NCI-H510A treated with DMSO at 0.1 percent for 48 hours (cell line): ENCODE measurements at places on chromosomes 13 and 19.

DNA sequence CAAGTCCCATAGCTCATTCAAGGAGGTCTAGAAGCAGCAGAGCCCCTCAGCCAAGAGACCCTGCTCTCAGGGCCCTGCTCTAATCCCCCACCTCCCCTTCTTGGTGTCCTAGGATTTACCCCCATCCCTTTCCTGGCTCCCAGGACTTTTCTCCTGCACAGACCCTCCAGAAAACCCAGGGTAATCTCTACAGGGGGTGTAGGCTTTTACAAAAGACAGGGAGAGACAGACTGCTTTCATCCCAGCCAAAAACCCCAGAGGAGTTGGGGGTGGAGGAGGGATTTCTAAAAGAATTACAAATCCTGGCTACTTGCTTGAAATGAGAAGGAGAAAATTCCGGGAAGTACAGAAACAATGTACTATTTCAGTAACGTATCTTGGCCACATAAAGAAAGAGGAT, 133.3 kb downstream of the TNFSF13B start:
- DNase-seq: no peak

- no peak for DNase-seq
Observed at GRCh38 chr19:53520163-53520546, 17.8 kb upstream of the ZNF331 start.

DNA sequence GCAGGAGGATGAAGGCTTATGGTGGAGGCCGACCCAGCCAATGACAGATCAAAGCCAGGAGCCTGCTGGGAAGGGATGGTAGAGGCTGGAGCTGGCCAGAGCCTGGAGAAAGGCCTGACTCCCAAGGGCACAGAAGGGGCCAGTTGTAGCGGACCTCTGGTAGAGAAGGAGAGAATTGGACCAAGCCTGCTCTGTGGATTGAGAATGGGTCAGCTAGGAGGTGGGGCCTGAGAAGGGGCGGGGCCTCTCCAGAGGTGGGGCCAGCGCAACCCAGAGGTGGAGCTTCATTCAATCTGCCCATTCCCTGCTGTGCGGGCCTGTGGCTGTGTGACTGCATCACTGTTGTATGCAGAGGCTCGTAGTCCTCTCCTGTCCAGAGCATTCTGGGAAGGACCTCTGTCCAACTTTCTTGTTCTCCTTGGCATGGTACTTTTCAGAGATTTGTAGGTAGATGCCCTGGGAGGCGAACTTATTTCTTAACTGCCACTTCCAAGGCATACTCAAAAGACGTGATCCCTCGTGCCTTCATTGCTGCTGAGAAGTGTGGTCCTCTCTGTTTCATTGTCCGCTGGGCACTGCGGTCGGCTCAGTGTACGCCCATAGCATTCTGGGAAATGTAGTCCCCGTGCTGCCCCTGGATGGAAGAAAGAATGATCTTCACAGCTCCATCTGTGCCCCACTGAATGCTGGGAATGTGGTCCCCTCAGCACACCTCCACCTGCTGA, 6.7 kb downstream of the GRIN2D start:
- DNase-seq: peak; percentile 78

- DNase-seq: no peak
Observed at GRCh38 chr13:22506096-22506691, 674.6 kb upstream of the SGCG start.
